Hair follicular keratinocyte (primary cell): ENCODE measurements at places on chromosomes 4 and X. TPM values are rescaled to one million over a fixed set of nuclear protein-coding genes. Genes with fewer than 3 reads are reported as not detected.

The SYN1 gene
- total RNA-seq = not detected in 2 replicates

The AFM gene
- not detected in 2 replicates for total RNA-seq

The UGT2B17 gene
- total RNA-seq = not detected in 2 replicates

The RASGEF1B gene
- 0.53 and 2.3 TPM in 2 replicates for total RNA-seq

The GPRASP2 gene
- total RNA-seq = 4.5 and 6.0 TPM in 2 replicates

The TMEM271 gene
- not detected in 2 replicates for total RNA-seq

The ASB5 gene
- not detected in 2 replicates for total RNA-seq

The PF4V1 gene
- total RNA-seq = not detected in 2 replicates

The GAGE12F gene
- total RNA-seq = not detected in 2 replicates

The NSDHL gene
- total RNA-seq = 32.7 and 44.9 TPM in 2 replicates

The RS1 gene
- not detected in 2 replicates for total RNA-seq

The PARM1 gene
- total RNA-seq = under 0.01 TPM in 1 of 2 replicates, not detected in the other

The BEND4 gene
- not detected in 2 replicates for total RNA-seq
